AG04449 (cell line): ENCODE measurements at places on chromosomes 5 and 9.

- DNase-seq = no peak
These were observed 17.4 kb upstream of the FAT2 start for GRCh38 chr5:151608522-151608921.

DNA sequence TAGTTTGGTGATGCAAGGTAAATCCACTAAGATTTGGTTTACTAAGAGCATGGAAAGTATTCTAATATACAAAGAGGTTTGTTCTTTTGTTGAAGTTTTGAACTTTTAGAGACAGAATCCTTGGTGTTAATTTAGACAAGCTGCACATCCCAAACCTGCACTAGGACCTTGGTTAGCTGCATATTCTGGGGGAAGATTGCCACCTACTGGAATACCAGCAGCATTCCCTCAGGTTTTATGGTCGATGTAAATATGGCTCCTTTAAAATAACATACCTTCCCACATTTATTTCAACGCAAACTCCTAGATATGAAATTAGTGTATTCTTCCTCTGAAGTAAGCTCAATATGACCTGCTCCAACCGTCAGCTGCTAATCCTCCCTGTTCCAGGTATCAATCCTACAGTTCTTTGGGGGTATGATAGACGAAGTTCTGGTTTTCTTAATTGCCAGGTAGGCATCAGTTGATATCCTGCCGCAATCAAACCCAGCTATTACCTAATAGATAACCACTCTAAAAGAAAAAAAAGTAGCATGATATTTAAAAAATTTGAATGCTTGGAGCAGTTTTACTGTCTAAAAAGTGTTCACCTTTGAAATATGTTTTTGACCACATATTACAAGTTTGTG lies 624.1 kb downstream of the ISL1 start:
- no peak for DNase-seq

DNA sequence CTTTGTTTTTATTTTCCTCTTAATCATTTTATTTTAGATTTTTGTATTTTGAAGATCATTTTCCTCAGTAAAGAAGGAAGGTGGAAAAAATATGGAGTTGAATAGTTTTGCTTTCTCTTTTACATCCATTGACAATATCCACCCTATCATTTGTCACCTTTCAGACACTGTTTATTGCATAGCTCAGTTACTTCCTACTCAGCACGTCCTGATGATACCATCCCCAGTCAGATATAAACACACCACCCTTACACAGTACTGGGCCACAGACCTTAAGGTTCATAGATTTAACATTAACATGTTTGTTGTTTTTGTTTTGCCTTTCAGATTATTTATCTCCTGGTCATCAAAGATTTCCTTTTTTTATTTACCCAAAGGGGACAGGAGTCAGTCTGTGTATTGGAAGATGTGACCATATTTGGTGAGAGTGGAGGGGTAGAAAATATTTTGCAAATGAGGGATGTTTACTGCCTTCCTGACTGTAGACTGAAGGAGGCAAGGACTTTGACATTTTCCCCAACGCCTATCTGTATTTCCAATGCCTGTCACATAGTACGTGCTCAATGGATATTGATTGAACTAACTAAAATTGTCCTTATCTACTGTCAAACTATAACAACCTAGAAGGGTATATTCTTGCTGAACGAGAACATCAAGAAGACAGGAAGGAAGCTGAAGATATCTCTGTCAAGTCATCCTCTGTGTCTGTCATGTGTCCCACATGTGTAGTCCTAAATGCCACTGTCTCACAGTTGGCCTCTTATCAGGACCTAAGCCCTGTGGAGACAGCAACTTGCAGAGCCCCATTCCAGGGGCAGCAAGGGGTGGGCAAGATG lies 15.6 kb downstream of the STX17 start:
- no peak for DNase-seq

DNA sequence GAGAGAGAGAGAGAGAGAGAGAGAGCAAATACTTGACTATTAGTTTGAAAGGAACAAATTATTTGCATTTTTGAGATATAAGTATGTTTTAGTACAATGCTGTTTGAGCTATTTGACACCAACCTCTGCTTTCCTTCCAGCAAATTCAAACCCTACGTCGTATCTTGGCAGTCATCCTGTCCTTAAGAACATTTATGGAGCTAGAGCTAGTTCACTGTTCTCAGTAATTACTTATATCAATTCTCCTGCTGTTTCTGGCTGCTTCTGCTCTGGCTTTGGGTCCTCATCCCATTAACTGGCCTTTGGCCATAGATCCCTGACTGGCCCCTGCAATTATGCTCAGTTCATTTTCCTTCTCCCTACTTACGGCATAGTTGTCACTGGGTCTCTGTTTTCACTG lies 19.9 kb upstream of the ERAP2 start:
- no peak for DNase-seq

- DNase-seq = no peak
These were observed 10.8 kb downstream of the SEMA6A start for GRCh38 chr5:116563736-116564308.

GRCh38 chr5:124686239-124687004 lies 60.0 kb downstream of the ZNF608 start:
- no peak for DNase-seq

DNA sequence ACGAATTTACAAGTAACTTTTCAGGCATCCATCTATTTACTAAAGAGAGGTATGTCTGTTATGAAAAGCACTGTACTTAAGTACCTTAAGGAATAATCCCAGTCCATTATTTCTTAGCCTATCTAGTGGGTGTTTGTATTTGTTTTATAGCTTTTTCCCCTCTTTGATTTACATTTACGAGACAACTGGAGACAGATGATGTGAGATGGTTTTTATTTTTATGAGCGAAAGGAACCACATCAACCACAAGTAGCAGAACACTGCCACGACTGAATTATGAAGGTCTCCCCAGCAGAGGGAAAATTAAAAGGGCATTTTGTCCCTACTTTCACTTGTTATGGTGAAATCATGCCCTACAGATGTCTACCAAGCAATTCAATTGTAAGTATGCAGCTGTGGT lies 357.8 kb downstream of the NFIB start:
- DNase-seq = no peak

- no peak for DNase-seq
These were observed 2.1 kb downstream of the TTLL11 start for GRCh38 chr9:122090981-122091380.

DNA sequence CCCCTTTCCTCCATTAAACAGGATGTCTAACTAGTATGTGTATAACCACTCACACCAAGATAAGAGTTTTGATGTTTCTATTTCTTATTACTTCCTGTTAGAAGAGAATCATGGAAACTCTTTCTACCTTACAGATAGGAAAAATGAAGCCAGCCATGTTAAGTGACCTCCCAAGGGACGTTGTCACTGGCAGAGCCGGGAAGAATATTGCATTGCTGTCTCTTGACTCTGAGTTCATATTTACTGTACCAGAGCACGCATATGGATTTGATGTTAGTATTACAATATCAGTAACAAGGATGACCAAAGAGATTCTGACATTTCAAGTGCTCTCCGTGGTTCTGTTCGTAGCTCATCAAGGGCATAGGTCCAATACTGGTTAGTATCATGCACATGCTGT lies 12.5 kb upstream of the C5orf63 start:
- no peak for DNase-seq

DNA sequence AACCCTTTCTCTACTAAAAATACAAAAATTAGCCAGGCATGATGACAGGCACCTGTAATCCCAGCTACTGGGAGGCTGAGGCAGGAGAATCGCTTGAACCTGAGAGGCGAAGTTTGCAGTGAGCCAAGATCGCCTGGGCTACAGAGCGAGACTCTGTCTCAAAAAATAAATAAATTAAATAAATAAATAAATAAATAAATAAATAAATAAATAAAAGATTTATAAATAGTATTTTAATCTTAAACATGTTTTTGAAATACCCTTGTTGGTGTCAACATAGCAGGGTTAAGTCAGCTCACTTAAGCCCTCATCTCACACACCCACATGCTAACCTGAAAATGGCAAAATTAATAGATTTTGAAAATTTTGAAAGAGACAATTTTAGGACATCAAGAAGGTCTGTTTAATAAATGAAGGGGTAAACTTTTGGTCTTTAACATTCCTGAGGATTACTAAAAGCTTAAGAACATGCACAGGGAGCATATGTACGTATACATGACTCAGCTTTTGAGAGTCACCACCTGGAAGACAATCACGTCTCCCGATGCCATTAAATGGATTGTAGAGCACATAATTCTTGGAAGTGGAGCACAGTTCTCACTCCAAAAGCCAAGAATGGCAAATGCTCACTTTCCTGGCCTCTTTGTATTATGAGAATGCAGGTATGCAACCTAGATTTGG lies 202.5 kb downstream of the GDNF start:
- DNase-seq = peak; percentile 5

DNA sequence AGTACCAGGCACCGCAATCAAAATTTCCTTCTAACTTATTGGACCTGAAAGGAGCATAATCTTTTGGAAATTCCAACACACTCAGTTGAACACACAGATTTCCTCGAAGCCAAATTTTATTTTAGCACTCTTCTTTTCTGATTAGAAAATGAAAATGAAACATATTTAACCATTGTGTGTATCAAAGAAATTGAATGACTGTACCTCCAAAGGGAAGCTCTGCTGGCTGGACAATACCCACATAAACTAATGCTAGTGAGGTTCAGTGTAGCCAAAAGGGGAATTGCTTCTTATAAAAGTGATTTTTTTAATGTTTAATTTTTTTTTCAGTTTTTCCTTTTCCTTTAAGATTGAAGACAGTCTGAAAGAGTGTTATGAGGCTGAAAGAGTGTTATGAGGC lies 239.6 kb upstream of the NREP start:
- no peak for DNase-seq

GRCh38 chr5:116738615-116739261 lies 164.1 kb upstream of the SEMA6A start:
- no peak for DNase-seq

DNA sequence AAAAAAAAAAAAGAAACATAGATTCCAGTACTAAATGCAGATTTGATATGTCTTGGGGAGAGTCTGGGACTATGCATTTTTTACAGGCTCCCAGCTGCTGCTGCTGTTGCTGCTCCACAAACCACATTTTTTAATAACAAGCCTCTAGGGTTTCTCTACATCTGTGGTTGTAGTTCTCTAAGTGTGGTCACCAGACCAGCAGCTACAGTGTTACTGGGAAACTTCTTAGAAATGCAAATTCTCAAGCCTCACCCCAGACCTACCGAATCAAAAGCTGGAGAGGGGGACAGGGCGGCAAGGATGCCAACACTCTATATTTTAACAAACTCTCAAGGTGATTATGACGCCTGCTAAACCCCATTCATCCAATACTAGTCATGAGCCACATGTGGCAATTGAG lies 293.4 kb upstream of the PTGER4 start:
- DNase-seq = no peak

DNA sequence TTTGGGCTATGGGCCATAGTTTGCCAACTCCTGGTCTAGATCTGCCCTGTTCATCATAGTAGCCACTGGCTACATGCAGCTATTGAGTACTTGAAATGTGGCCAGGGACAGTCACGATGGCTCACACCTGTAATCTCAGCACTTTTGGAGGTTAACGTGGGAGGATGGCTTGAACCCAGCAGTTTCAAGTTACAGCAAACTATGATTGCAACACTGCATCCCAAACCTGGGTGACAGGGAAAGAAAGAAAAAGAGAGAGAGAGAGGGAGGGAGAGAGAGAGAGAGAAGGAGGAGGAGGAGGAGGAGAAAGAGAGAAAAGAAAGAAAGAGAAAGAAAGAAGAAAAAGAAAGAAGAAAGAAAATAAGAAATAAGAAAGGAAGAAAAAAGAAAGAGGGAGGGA lies 5.1 kb upstream of the GMCL2 start:
- DNase-seq = no peak

DNA sequence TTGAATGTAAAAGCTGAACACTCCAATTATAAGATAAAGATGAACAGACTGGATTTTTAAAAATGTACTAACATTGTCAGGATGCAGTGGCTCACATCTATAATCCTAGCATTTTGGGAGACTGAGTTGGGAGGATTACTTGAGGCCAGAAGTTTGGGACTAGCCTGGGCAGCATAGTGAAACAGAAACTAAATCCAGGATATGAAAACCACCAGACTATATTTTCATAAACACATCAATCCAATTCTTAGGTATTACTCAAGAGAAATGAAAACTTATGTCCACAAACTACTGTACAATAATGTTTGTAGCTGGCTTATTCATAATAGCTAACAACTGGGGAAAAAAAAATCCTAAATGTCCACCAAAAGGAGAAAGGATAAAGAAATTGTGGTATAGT lies 26.8 kb upstream of the NAA35 start:
- DNase-seq = no peak

DNA sequence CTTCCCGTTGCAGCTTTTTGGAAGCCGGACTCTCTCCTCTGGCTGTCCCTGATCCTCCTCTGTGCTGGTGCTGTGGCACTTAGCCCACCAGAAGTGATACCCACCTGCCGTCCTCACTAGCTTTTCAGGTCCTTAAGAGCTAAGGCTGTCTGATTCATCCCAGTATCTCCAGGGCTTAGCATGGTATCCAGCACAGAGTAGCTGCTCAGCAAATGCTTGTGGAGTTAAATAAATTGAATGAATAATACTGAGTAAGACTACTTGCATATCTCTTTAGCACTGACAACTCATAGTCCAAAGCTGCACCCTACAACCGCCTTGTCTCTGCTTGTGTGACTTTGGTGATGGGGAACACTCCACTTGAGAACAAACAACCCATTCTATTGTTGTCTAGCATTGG lies 7.7 kb upstream of the XPA start:
- DNase-seq = no peak

- no peak for DNase-seq
These were observed 57.3 kb downstream of the UBE2QL1 start for GRCh38 chr5:6505783-6506557.

DNA sequence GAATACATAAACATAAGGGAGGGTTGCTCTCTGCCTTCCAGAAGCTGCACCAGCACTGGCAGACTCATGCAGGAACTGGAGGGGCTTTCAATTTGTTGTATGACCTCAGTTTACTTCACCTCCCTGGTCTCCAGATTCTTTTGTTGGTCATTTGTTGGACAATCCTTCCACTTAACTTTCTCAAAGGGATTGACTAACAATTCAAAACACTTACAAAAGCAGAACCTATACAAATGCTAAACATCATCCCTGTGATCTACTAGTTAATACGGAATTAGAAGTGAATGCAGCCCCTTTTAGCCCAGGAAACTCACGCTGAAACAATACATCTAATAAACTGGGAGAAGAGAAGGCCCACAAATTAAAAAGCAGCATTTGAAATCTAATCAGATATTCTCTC lies 404.6 kb upstream of the BRINP1 start:
- no peak for DNase-seq

DNA sequence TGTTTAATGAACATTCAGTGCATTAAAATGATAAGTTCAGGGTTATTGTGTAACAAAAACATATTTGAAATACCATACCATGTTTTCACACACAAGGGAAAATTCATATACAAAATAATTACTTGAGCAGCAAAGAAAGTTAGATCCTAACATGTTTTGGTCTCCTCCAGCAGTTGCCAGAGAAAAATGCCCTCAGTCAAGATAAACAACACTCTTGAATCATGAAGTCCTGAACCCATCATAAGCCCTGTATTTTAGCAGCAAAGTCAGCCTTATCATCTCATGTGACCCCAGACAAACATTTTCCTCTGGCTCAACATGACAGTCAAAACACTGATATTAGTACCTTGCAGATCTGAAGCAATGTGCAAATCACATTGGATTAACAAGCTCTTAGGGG lies 1541.1 kb upstream of the WWC1 start:
- DNase-seq = no peak
